CD8-positive, alpha-beta memory T cell (primary cell): ENCODE measurements at places on chromosomes 5 and 9. TPM values are rescaled to one million over a fixed set of nuclear protein-coding genes. Genes with fewer than 3 reads are reported as not detected.

GRCh38 chr5:174532455-174533453 lies 191.6 kb upstream of the MSX2 start:
- DNase-seq: no peak

DNA sequence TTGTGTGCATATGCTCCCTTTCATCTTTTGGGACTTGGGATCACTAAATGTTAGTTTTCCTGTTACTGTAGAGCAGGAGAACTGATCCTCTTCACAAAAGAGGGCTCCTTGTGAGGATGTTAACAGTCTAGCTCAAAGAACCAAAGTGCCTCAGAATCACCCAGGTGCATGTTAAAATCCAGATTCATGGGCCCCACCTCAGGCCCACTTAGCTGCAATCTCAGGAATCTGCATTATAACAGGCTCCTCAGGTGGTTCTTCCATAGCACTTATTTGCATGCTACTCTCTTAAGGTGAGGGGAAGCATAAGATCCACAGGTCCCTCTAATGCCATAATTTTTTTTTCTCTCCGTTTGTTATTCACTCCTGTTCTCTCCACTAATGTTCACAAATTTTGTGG lies 14.8 kb upstream of the MEF2C start:
- DNase-seq: no peak

DNA sequence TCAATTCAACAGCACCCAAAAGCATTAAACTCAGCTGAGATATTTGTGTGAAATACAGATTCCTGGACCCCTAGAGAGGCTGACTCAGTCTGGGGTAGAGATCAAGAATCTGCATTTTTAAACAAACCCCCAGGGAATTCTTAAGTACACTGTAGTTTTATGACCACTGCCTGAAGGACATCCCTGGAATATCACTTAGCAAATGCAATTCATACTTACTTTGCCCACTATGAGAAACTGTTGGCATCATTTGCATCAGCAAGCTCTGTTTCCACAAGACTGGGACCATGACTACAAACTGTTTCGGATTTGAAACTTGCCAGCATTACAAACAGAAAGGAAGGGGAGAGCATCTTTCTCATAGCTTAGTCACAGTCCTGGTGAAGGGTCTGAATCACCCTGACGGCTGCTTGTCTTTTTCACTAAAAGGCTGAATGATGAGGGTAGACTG lies 63.7 kb downstream of the MLLT3 start:
- DNase-seq: no peak

GRCh38 chr5:160448886-160449285 lies 27.2 kb downstream of the PTTG1 start:
- no peak for DNase-seq

- DNase-seq: peak; percentile 67
These were observed 5.1 kb downstream of the GLRX start for GRCh38 chr5:95817430-95817829.

DNA sequence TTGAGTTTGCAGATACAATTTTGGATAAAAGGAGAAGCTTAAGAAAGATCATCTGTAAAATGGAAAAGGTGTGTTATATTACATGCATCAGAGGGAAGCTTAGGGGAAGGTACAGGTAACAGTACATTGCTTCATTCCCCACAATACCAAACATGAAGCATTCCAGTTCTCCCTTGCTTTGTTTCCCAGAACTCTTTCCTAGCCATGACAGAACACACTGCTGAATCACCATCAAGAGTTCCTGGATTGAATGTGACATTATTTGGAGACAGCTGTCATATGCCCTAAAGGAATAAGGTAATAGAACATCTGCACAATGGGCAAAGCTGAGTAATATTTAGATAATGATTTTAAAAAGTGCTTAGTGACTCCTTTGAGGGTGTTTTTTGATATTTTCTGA lies 303.5 kb upstream of the ST8SIA4 start:
- no peak for DNase-seq

DNA sequence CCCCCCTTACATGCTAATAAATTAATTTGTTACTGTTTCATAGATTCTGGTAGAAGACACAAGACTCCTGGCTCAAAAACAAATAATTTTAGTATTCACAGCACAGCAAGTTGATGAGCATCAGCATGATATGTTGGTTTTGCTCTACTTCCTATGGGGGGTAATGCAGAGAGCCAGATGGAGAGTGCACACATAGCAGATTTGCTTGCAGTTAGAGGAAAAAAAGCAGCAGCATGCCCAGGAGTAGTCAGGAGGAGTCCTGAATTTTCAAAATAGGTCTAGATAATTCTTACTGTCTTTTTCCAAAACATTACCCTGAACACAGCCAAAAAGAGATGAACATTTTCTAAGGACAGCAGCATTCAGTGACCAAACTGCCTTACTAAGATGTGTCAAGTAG lies 261.3 kb downstream of the COX7C start:
- DNase-seq: no peak

GRCh38 chr5:40441733-40442132 lies 238.0 kb upstream of the PTGER4 start:
- DNase-seq: peak; percentile 61

GRCh38 chr5:149771216-149771980 lies 41.3 kb downstream of the PPARGC1B start:
- DNase-seq: no peak

DNA sequence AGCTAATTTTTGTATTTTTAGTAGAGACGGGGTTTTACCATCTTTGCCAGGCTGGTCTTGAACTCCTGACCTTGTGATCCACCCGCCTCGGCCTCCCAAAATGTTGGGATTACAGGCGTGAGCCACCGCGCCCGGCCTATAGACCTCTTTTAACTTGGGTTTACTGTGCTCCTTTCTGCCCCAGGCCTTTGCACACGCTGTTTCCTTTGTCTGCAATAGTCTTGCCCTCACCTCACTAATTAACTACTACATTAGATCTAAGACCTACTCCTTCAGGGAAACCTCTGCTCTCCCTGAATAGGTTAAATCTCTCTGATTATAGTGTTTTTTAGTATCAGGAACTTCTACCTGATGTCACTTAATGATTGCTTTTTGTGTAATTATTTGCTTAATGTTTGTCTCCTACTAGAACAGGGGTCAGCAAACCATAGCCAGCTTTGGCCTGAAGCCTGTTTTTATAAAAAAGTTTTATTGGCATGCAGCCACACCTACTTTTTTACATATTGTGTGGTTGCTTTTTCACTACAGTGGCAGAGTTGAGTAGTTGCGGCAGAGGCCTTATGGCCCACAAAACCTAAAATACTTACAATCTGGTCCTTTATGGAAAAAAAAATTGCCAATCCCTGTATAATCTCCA lies 31.2 kb upstream of the TLE1 start:
- DNase-seq: no peak

GRCh38 chr9:125321496-125321895 lies 59.9 kb downstream of the GAPVD1 start:
- no peak for DNase-seq

DNA sequence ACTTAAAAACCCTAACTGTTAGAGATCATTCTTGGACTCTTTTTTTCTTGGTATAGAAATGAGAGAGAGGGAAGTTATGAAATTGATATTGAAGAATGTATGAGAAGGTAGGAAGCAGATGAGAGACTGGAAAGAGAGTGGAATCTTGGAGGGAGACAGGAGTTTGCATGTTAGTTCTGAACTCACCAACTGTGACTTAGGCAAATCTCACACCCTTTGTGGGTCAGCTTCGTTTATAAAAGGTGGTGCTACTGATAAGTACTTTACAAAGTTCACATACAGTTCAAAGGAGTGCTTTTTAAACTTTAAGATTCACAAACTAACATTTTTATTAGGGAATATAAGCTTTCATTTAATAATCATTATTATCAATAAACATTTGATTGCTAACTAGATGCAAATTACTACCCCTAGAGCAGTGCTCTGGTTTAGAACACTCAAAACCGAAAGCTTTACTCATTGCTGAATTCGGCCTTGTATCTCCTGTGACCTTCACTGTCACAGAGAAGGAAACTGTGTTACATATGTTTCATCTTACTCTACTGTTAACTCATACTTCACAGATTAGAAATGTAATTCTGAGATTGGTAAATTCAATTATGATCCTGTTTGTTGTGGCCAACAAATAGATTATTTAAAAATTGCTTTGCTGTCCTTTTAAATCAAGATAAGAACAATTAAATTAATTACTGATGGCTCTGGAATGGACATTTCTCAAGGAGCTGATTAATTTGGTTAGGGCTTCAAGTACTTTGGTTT lies 143.2 kb downstream of the RMI1 start:
- DNase-seq: no peak

Gene CFAP90
- total RNA-seq: not detected
